ENCODE measurements at places on chromosomes 5 and 9.

GRCh38 chr9:118521261-118521660 lies 817.1 kb downstream of the TLR4 start:
- no peak for DNase-seq

GRCh38 chr5:61167382-61167781 lies 5.1 kb upstream of the SMIM15 start:
- no peak for DNase-seq

DNA sequence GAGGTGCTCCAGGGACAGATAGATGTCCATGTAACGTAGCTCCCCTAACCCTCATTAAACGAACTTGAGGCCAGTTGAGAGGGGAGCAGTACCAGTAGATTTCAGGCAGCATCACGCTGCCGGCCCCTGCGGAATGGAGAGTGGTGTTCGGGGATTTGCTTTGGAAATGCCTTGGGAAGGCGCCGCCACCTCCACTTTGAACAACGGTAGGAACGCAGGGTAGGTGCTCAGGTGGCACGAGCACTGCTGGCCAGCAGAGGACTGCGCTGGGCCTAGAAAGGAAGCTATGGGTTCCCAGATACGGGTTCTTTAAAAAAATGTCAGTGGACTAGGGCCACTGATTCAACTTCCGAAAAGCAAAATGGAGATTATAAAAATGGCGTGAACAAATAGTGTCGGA lies 271.8 kb downstream of the FANCC start:
- no peak for DNase-seq

GRCh38 chr5:143166661-143167420 lies 236.6 kb downstream of the NR3C1 start:
- DNase-seq = no peak

DNA sequence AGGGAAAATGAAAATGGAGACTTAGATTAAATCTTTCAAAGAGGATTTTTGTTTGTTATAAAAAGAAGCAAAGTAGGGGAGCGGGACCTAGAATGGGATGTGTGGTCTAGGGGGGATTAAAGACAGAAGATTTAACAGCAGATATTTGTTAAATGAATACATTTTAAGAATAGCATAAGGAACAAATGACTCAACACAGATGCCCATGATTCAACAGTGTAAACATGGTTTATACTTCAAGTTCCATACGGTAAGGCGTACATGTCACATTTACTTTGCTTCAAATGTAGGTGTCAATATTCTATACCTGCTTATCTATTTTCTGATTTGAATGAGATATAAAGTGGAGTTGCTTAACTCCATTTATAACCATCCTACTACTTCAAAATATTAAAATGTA lies 1.5 kb downstream of the TICAM2 start:
- DNase-seq = no peak

Data from stimulated activated CD4-positive, alpha-beta T cell treated with anti-CD3 and anti-CD28 coated beads, Interleukin-4, amount 100 ng/mL, for 4 hours (primary cell).